NCI-H1105 (cell line): ENCODE measurements at places on chromosomes 5 and 9.

DNA sequence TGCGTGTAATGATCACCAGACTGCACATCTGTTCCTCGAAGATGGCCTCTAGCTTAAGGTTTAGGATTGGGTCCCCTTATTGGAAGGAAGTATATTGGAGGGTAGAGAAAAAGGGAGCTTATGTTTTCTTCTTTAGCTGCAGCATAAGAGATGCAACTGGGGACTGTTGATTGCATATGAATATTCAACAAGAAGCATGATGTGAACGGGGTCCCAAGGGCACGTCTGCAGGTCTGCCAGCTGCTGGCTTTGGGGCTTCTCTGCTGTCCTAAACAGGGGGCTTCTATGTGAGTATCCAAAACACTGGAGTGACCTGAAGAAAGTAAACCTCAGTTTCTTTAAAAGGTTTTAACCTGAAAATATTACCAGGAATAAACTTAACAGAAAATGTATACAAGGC, 3.6 kb upstream of the BNIP1 start:
- no peak for DNase-seq

DNA sequence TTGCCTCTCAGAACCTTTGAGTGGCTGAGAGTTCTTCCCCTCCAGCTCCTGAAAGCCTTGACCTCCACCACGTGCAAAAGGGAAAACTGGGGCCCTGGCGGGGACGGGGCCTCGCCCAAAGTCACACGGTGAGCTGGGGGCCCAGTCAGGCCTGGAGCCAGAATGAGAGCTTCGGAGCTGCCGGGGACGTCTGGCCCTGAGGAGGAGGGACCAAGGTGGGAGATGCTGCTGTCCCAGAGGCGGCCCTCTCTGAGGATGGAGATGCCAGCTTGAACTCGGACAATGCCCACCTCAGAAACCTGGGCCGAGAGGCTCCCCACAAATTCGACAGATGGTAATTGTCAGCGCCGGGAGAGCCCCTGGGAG, 643 bp downstream of the AK8 start:
- DNase-seq = no peak

DNA sequence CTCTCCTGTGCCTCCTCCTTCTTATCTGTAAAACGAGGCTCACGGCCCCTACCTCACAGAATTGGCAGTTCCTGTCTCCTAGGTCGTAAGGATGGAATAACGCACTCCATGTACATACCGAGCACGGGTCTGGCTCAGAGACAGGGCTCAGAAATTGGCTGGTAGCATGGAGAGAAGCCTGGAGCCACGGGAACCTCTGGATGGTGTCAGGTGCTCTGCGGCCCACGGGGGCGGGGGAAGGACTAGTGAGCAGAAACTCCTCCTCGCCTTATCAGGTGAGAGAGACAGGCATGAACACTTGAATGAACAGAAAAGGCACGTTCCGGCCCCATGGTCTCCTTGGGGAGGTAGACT, 15.4 kb upstream of the C5orf47 start:
- peak; percentile 35 for DNase-seq

- no peak for DNase-seq
Measured at GRCh38 chr9:93203026-93203717, 19.2 kb downstream of the WNK2 start.

DNA sequence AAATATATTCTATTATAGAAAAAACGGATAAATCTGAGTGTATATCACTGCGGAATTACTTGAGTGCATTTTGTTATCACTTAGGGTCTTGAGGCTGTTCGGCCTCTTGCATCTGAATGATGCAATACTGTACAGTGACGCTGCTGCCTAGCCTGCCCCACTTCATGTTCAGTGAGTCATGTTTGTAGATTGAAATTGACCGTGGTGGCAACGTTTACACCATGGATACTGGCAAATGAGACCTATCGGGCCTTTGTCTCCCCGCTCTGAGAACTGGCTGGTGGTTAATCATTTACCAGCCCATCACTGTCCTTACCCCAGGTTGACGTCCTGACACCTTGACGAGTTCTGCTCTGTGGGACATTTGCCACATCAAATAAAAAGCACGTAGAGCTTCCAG, 510.1 kb upstream of the ADAMTS16 start:
- no peak for DNase-seq

- no peak for DNase-seq
Measured at GRCh38 chr5:123007754-123008153, 28.8 kb downstream of the PPIC start.

GRCh38 chr9:119736491-119737454, 367.5 kb upstream of the BRINP1 start:
- DNase-seq = peak; percentile 39

GRCh38 chr5:137887831-137888230, 1.4 kb upstream of the PKD2L2 start:
- no peak for DNase-seq

DNA sequence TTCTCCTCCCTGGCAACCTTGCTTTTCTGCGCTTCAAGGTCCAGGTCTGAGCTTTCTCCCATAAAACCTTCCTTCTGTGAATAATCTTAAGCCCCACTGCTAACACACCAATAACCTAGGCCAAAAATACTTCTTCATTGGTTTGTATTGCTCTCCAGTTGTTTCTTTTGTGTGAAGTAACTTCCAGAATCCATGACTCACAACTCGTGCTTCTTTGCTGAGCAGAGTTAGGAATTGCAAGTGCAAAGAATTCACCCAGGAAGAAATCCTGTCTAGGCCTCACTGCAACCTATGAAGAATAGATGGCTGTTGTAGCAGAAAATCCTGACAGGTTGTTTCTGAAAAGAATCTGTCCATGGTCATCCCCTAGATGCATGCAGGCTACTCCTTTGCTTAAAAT, 295.7 kb downstream of the MED10 start:
- DNase-seq = no peak

GRCh38 chr5:116091416-116091815, 6.6 kb downstream of the COMMD10 start:
- no peak for DNase-seq

DNA sequence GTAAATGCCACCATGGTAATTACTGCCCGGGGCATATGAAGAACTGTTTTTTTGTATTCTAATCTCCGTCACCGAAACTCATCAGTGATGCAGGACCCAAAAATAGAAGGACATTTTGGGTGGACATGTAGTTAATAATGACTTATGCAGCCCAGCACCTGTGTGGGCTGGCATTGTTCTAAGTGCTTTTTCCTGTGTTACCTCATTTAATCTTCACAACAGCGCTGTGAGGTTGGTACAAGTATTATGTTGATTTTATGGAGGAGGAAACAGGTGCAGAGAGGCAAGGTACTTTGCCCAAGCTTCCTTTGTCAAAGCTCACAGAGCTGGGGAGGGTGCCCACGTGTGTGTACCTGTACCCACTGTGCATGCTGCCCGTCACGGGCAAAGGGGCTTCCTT, 58.4 kb downstream of the DAPK1 start:
- DNase-seq = no peak

- no peak for DNase-seq
Measured at GRCh38 chr9:91949392-91949945, 559 bp downstream of the ROR2 start.

GRCh38 chr5:72407541-72407940, 87.4 kb downstream of the PTCD2 start:
- no peak for DNase-seq

DNA sequence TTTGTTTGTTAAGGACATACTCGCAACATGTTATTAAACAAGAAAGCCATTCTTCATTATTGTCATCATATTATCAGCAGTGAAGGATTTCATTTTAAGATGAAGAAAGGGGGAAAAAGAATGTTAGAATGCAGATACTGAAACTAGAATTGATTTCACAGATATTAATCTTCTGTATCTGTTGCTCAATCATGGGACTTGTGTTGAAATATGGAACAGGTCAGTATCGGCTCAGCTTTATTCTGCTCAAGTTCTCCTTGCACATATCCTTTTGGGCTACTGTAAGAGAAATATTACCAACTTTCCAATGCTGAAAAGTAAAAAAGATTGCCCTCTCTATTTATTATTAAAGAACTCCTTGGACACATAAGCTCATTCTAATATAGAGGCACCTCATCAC, 13.8 kb upstream of the ANXA1 start:
- no peak for DNase-seq

- peak; percentile 26 for DNase-seq
Measured at GRCh38 chr5:171152382-171152781, 156.7 kb upstream of the TLX3 start.

GRCh38 chr5:136646915-136647314, 281.6 kb upstream of the TRPC7 start:
- DNase-seq = no peak

DNA sequence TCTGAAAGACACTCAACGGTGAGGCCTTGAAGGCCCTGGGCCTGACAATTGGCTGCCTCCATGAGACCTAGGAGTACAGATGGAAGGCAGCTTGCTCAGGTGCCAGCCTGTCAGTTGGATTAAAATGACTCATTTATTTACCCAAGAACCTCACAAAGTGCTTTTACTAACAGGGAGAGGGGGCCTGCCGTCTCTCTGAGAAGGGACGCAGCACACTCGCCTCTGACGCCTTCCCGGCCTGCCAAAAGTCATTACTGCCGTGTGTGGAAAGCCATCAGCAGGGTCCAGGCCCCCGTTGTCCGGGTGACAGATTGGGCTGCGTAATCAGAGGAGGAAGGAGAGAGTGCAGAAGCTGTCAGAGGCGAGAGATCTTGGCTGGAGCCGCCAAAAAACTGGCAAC, 32.4 kb downstream of the DDX31 start:
- peak; percentile 86 for DNase-seq

- DNase-seq = no peak
Measured at GRCh38 chr5:137706841-137707240, 29.0 kb downstream of the KLHL3 start.

- no peak for DNase-seq
Measured at GRCh38 chr9:91824601-91825305, 125.3 kb downstream of the ROR2 start.

GRCh38 chr9:131629825-131630204, 84.5 kb downstream of the PRRT1B start:
- DNase-seq = no peak

DNA sequence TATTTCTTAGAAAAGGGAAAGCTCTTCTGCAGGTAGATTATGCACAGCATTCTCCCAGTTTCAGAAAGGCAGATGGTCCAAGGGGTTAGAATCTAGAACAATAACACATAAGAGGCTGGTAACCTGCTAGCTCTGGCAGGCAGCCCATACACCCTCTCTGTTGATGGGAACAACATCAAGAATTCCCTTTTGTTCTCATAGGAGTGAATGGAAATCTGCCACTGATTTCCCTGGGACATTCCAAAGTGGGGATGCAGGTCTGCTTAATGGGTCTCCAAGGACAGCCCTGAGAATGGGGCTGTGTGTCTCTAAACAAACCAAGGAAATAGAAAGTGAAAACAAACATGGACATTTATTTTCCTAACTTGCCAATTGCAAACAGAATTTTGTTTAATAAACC, 456.8 kb downstream of the EBF1 start:
- peak; percentile 8 for DNase-seq

DNA sequence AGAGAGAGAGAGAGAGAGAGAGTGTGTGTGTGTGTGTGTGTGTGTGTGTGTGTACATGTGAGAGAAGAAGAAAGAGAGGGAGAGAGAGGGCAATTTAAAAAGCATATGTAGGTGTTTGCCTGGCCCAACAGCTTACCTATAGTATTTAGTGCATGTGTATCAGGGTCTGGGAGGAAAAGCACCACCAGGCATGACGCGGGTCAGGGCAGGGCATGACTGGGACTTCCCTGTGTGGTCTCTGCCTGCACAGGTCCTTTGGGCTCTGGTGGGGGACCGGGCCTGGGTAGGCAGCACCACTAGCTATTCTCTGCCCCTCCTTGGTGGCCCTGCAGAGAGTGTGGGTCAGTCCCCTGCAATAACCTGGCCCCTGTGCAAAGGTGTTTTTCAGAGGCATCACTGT, 16.1 kb downstream of the IL9 start:
- no peak for DNase-seq

- no peak for DNase-seq
Measured at GRCh38 chr5:142547445-142548380, 138.2 kb downstream of the FGF1 start.

- DNase-seq = no peak
Measured at GRCh38 chr9:130128251-130128650, 44.0 kb upstream of the NCS1 start.

GRCh38 chr5:36876965-36877666, 547 bp downstream of the NIPBL start:
- peak; percentile 48 for DNase-seq

DNA sequence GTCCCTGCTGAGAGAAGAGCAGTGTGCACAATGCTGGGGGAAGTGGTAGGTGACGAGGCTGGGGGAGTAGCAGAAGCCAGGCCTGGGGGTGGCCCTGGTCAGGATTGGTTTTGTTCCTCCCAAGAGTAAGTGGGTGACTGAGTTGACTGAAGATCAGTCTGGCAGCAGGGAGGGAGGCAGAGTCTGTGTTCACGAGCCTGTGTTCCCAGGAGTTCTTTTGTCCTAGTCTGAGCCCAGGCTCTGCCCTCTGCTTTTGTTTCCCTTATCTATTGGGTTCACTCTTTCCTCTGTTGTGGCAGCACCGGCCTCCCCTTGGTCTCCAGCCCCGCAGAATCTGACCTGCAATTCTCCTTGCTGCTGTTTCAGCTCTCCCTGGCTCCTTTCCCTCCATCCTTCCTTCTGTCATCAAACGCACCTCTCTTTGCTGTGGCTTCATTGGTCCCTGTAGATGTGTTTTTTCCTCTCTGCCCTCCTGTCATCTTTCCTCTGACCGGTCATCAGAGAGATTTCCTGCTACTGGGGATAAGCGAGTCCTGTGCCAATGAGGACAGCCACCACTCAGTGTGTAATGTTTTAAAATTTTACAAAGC, 607.4 kb downstream of the KIF4B start:
- no peak for DNase-seq

DNA sequence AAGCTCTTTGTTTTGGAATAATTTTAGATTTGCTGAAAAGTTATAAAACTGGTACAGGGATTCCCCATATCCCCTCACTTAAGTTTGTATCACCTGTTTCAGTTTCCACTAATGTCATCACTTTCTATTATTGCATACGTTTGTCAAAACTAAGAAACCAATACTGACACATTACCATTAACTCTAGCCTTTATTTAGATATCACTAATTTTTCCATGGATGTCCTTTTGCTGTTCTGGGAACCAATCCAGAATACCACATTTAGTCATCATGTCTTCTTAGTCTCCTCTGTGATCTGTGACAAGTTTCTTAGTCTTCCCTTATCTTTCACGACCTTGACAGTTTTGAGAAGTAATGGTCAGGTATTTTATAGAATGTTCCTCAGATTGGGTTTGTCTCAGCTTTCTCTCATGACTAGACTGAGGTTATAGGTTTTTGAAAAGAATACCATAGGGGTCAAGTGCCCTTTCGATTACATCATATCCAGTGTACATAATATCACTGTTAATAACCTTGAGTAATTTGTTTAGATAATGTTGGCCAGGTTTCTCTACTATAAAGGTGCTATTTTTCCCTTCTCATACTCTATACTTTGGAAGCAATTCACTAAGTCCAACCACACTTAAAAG, 51.9 kb upstream of the NMUR2 start:
- no peak for DNase-seq
